ENCODE measurements at places on chromosomes 3 and 15.

- DNase-seq: no peak
Observed at GRCh38 chr15:77616072-77616471, 16.6 kb downstream of the LINGO1 start.

- DNase-seq: no peak
Observed at GRCh38 chr15:48581219-48581618, 64.3 kb downstream of the FBN1 start.

- no peak for DNase-seq
Observed at GRCh38 chr3:171834461-171834801, 8.7 kb upstream of the TMEM212 start.

DNA sequence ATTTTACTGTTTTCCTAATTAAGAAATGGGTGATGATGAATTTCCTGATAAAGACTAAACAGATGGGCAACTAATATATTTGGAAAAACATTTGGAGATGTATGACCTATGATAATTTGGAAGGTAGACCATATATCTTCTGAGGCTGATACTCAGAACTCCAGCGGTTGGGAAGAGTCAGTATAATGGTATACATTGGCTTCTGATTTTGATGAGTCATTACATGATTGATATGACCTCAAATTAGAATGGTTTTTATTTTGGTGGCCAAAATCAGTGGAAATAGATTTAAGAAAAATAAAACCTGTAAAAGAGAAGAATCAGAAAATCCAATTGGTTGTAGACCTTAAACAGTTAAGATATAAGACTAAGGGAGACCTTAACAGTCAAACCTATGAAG, 496.4 kb upstream of the ALCAM start:
- DNase-seq: no peak

- DNase-seq: no peak
Observed at GRCh38 chr3:159091936-159092335, 290.1 kb downstream of the MFSD1 start.

DNA sequence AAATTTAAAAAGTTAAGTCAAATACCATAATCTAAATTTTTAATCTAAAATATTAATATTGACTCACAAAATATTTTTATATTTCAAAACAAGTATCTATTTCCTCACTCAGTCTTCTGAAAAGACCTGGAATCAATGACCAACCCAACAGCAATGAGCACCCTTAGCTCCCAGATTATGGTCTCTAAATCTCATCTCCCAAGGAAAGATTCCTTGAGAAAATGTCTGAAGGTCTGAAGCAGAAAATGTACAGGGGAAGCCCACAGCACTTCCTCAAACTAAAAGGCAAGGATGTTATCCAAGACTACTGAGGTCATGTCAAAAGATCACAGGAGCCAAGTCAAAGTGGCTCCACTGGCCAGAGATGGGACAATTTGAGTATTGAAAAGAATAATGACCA, 51.0 kb upstream of the SLCO2A1 start:
- DNase-seq: no peak

GRCh38 chr15:42474827-42475226, 16.1 kb downstream of the ZNF106 start:
- DNase-seq: no peak

GRCh38 chr3:97691354-97691753, 73.2 kb upstream of the ARL6 start:
- DNase-seq: no peak

GRCh38 chr3:107578091-107578490, 55.3 kb downstream of the BBX start:
- DNase-seq: no peak

- no peak for DNase-seq
Observed at GRCh38 chr15:60643555-60643954, 164.6 kb upstream of the ICE2 start.

DNA sequence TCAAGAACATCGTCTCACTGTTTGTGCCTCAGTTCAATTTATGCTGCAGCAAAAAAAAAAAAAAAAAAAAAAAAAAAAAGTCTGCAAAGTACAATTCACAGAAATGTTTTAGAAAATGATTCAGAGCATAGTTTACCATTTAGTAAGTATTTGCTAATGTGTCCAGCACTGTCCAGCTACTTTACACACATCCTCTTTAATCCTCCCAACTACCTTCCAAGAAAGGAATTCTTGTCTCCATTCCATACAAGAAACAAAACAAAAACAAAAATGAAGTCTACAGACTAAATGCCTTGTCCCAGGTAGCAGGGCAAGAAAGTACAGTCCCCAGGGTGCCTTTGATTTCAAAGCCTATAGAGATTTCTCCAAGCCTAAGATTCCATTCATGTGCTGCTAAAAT, 38.9 kb upstream of the SNTN start:
- no peak for DNase-seq

DNA sequence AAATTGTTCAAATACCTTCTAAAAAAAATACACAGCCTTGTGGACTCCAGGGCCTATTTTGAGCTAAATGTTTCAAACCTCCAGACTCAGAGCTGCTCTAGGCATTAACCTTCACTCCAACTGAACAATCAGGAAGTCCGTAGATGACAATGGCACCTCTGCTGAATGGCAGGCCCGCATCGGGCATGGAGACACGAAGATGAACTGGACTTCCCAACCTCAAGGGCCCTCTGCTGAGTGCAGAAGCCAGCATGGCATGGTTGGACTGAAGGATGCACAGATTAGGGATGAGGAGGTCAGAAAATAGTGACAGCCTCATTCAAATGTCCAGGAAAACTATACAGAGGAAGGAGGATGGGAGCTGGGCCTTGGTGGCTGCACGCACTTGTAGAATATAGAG, 2.2 kb downstream of the FAM174B start:
- DNase-seq: no peak

- DNase-seq: no peak
Observed at GRCh38 chr3:105691633-105692032, 177.2 kb downstream of the CBLB start.

GRCh38 chr3:127407026-127407939, 119.4 kb upstream of the PRR20G start:
- DNase-seq: no peak

GRCh38 chr3:71657831-71658530, 67.2 kb downstream of the EIF4E3 start:
- DNase-seq: no peak

DNA sequence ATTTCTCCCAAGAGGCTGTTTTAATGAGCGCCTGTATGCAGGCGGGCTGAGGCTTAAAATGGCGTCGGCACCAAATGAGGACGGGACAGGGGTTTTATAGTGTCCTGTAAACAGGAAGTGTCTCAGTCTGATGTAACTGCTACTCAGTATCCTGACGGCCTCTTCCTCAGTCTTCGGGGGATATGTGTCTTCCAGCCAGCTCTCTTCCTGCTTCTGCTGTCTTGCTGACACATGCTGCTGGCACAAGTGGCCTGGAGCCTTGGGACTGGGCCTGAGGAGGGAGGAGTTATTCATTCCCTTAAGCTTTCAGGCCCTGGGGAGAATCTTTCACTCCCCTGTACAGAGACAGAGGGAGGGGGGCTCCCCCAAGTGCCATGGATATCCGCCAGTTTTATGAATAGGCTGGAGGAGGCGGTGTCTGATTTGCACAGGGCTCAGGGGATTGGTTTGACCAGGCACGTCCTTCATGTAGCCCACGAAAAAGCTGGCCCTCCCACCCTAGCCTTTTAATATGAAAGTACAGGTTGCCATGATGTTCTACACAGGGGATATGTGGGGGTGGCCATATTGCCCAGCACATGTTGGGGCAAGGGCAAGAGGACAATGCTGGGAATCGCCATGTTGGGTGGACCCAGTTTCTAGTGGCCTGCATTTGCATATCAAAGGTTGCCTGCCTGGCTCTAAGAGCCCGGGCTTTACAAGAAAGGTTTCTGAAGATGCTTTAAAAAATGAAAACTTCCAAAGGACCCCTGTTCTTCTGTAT, 19.9 kb downstream of the NDUFB4 start:
- no peak for DNase-seq

- DNase-seq: no peak
Observed at GRCh38 chr3:123084192-123084591, 17.4 kb downstream of the PDIA5 start.

DNA sequence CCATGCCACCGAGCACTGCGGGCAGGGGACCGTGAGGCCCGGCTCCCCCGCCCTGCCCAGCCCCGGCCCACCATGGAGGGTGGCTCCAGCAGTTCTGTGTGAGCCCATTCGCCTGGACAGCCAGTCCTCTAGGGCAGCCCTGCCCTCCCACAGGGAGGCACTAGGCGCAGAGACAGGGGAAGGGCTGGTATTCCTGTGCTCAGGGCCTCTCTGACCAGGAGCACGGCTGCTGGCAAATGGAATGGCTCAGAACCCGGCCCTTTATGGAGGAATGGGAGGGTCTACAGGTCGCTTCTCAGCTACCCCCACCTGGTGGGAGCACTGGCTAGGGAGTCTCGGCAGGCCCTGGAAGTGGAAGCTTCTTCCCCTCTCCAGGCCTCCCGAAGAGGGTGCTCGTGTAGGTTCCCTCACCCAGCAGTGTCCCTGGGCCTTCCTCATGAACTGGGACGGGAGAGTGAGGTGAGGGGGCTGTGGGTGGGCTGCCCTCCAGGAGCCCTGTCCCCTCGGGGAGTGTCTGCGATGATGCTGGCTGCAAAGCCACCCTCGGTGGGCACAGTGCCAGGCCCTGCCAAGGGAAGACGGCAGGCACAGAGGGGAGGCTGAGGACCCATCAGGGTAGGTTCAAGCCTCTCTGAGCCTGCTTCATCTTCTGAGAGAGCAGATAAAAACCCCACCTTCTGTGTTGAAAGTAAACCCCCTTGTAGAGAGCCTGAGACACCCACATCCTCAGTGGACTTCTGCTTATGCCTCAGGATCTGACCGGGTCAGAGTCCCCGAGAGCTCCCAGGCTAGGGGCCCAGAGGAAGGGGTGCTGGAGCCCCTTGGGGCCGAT, 1.5 kb downstream of the MELTF start:
- no peak for DNase-seq

DNA sequence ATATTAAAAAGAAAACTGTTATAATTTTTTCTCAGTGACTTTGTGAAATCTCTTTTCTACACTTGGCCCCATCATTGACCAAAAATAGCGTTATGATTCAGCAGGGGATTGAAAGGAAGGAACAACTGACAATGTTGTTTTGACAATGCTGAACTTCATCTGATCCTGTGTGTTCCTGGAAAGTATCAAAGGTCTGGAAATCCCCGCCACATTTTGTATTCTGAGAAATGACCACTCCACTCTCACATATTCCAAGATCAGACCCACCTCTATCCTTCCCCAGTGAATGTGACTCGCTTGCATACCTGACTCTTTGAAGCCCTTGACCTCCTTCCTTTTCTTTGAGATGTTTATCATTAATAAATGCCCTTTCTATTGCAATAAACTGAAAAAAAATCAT, 9.7 kb upstream of the RIOX2 start:
- DNase-seq: no peak

- DNase-seq: no peak
Observed at GRCh38 chr3:15861163-15861562, 63.4 kb upstream of the ANKRD28 start.

DNA sequence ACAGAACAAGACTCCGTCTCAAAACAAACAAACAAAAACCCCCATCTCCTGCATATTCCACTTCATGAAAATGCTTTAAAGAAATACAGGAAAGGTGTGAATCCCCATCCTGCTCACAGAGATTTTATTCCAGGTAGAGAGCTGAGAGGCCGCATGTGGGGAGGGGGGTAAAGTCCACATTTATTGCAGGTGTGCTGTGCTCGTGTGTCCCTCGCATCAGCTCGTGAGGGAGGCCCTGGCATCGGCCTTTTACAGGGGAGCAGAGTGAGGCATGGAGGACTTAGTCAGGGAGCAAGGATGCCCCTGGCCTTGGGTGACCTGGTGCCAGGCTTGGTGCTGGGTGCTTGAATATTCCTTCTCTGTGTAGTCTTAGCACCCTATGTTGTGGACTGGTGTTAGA, 413.5 kb upstream of the C2CD4B start:
- no peak for DNase-seq

DNA sequence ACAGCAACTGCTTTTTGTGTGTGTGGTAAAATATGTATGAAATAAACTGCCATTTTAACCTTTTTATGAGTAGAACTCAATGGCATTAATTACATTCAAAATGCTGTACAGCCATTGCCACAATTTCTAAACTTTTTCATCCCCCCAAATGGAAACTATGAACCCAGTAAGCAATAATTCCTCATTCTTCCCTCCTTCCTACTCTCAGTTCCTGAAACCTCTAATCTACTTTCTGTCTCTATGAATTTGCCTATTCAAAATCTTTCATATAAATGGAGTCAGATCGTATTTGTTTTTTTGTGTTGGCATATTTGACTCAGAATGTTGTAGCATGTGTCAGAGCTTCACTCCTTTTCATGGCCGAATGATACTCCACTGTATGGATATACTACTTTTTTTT, 5.3 kb upstream of the BLM start:
- no peak for DNase-seq

DNA sequence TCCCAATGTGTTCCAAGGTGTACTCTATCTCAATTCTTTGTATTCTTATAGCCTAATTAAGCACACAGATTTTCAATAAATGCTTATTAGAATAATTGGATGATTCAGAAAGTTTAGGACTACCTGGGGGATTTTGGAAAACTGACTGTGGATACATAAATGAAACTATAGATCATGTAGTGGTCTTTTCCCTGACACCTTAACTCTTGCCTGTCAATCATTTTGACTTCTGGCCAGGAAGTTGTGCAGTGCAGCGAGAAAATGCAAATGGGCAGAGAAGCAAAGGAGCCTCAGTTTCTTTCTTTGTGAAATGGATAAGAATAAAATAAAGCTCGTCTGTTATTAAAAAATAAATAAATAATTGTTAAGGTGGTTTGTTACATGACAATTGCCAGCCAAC, 47.4 kb upstream of the DCLK3 start:
- no peak for DNase-seq

DNA sequence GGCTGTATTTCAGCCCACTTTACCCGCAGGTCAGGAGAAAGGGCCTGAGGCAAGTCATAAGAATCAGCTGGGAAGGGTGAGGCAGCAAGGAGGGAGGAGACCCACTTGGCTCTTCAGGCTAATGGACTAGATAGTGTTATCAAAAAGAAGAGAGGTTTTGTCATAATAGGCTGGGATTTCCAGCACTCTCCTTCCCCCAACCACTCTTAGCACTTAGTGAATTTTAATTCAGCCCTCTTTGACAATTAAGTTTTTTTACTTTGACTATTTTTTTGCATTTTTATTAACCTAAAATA, 771 bp downstream of the MPI start:
- no peak for DNase-seq

DNA sequence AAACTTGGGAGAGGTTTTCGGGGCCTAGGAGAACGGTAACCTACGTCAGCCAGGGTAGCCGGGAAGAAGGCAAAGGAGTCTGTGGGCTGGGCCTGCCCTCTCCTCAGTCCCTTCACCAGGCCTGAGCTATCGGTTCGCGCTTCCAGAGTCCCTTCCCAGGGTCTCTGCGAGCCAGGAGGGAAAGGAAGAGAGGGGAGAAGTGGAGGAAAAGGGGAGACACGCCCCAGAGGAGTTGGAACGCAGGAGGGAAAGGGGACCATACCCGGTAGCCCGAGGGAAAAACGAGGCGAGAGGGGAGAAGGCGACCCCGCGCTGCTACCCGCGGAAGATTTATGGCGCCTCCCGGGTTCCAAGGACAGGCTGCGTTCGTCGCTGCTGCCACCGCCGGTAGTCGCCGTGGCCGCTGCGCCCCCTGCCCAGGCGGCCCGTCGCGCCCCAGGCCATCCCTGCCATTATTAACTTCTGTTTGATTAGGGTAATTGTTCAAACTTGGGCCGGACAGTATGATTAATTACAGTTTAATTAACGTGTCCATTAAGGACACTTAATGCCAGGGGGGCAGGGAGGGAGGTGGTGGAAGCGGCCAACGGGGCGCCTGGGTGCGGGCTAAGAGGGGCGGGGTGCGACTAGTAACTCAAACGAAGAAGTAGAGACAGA, 3.4 kb upstream of the SKOR1 start:
- DNase-seq: no peak

All from stimulated activated CD8-positive, alpha-beta memory T cell treated with anti-CD3 and anti-CD28 coated beads, Interleukin-15, amount 100 ng/mL, for 48 hours (primary cell).